Smooth muscle cell of bladder (primary cell): ENCODE measurements at places on chromosomes 2 and 18. TPM values are rescaled to one million over a fixed set of nuclear protein-coding genes. Genes with fewer than 3 reads are reported as not detected.

The ALPP gene
- total RNA-seq = not detected in 2 replicates

The TUBA3E gene
- total RNA-seq = not detected in 2 replicates

The COL5A2 gene
- total RNA-seq = 779 and 785 TPM in 2 replicates

The ANO7 gene
- 0.43 and 0.83 TPM in 2 replicates for total RNA-seq

The CDCA7 gene
- total RNA-seq = 0.43 and 0.55 TPM in 2 replicates

The GYPC gene
- 125 and 132 TPM in 2 replicates for total RNA-seq

The SKOR2 gene
- total RNA-seq = not detected in 2 replicates

The GPR35 gene
- total RNA-seq = 0.28 and 0.74 TPM in 2 replicates

The MRO gene
- under 0.01 and 0.18 TPM in 2 replicates for total RNA-seq

The LYG2 gene
- not detected in 2 replicates for total RNA-seq

The GALR1 gene
- not detected in 2 replicates for total RNA-seq

The IL1R1 gene
- total RNA-seq = 109 and 193 TPM in 2 replicates

The KIF5C gene
- total RNA-seq = under 0.01 and 0.09 TPM in 2 replicates

The LPIN1 gene
- total RNA-seq = 53.5 and 61.3 TPM in 2 replicates

The SERPINB12 gene
- not detected in 2 replicates for total RNA-seq

The EGR4 gene
- not detected in 2 replicates for total RNA-seq

The DRC1 gene
- not detected in 2 replicates for total RNA-seq

The REG3G gene
- total RNA-seq = not detected in 2 replicates

The SLC9A4 gene
- total RNA-seq = under 0.01 TPM in 1 of 2 replicates, not detected in the other

The CYP26B1 gene
- total RNA-seq = 0.14 and 0.18 TPM in 2 replicates
